ENCODE measurements at places on chromosomes 6 and 20. TPM values are rescaled to one million over a fixed set of nuclear protein-coding genes. Genes with fewer than 3 reads are reported as not detected.

PCED1A gene
- 32.8 TPM for total RNA-seq

TFEB gene
- 3.0 TPM for total RNA-seq

LTB gene
- not detected for total RNA-seq

MUC21 gene
- total RNA-seq: not detected

TMEM244 gene
- not detected for total RNA-seq

FAM162B gene
- 3.9 TPM for total RNA-seq

RFX6 gene
- not detected for total RNA-seq

AKAP12 gene
- 123 TPM for total RNA-seq

TNFRSF6B gene
- 31.5 TPM for total RNA-seq
